ENCODE measurements at places on chromosomes 5 and 9. TPM values are rescaled to one million over a fixed set of nuclear protein-coding genes. Genes with fewer than 3 reads are reported as not detected.
A peak's percentile ranks its signal among the peaks of the same experiment; 100 is the strongest.

DNA sequence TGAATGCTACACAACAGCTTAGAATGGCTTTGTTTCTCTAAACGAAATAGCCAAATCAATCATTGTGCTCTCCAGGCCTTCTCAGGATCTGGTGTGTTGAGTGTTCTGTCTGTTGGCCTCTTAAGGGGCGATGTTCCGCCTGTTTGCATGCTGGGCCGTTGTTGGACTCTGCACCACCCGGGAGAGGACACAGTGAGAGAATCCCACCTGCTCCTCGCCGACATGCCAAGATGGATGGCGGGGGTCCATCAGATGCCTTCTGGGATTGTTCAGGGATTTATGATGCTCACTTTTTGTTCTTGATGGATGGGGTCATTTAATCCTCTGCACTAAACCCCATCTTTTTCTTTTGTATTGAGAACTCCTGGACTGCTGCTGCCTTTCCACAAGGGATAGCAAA lies 159.9 kb downstream of the NTRK2 start:
- no peak for DNase-seq

Gene ZNF366
- total RNA-seq: not detected

GRCh38 chr9:124264823-124265233 lies 7.1 kb downstream of the NEK6 start:
- DNase-seq: no peak

Gene AGTPBP1
- total RNA-seq: 23.9 TPM

Gene FGF18
- total RNA-seq: not detected

Gene ROPN1L
- total RNA-seq: 0.13 TPM

Gene FABP6
- total RNA-seq: not detected

- peak; percentile 100 for DNase-seq
These were observed 32.4 kb upstream of the CAST start for GRCh38 chr5:96629774-96630173.

GRCh38 chr9:134170532-134171315 lies 6.4 kb upstream of the RNU6ATAC start:
- DNase-seq: no peak

DNA sequence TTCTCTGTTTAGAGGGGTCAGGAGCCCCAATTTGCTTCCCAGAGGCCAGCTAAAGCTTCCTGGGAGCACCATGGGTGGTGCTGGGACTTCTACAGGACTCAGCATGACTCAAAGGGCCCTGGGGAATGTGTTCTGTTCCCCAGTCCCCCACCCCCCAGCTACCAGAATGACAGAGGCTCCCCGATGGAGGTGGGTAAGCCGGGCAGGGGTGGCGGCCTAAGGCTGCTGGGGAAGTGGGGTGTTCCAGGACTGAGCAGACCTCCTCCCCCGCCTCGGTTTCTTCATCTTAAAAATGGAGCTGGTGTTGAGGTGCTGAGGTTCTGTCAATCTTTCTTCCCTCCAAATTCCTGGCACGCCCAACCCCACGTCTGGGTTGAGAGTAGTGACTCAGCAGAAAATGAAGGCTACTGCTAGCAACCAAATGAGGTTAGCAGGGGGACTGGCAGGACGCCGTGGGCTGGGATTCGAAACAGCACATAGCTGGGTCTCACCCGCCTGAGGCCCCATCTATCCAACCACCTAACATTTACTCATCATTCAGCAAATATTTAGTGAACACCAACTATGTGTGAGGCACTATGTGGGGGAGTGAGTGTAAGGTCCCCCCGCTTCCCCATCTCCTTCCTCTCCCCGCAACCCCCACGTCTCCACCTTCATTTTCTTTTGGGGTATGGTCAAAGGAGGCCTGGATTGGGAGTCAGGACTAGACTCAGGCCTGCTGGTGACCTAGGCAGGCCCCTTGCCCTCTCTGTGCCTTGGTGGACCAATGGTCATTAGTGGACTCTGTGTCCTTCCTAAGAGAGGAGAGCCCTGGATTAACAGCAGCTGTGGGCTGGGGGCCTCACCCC lies 50.2 kb downstream of the C9orf50 start:
- DNase-seq: peak; percentile 83

Gene STRBP
- 15.0 TPM for total RNA-seq

DNA sequence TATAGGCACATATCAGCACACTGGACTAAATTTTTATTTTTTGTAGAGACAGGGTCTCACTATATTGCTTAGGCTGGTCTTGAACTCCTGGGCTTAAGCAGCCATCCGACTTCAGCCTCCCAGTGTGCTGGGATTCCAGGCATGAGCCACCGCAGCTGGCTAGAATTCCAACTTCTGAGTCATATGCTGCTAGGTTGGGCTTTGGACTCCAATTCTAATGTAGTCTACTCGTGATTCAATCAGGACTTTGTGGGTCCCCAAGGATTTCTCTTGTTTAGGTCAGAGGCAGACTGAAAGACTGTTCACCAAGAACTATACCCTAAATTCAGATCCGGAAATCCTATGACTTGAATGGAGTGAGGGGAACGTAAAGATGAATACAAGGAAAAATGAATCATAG lies 68.2 kb upstream of the CHD1 start:
- DNase-seq: peak; percentile 3

DNA sequence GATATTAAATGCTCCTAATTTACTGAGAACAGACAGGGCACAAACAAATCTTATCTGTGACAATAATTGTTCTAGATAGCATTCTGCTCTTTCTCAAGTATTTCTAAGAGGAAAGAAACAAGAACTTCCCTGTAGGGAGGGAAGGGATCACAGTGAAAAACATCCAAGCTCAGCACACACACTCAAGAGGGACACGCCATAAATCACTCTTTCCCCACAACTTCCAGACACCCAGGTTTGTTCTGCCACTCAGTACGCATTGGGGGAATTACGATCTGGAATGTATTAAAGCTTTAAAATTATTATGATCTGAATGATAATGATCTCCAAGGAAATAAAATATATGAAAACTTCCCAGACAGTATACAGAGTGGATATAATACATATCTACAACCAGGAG lies 221.4 kb downstream of the GNA14 start:
- DNase-seq: no peak

DNA sequence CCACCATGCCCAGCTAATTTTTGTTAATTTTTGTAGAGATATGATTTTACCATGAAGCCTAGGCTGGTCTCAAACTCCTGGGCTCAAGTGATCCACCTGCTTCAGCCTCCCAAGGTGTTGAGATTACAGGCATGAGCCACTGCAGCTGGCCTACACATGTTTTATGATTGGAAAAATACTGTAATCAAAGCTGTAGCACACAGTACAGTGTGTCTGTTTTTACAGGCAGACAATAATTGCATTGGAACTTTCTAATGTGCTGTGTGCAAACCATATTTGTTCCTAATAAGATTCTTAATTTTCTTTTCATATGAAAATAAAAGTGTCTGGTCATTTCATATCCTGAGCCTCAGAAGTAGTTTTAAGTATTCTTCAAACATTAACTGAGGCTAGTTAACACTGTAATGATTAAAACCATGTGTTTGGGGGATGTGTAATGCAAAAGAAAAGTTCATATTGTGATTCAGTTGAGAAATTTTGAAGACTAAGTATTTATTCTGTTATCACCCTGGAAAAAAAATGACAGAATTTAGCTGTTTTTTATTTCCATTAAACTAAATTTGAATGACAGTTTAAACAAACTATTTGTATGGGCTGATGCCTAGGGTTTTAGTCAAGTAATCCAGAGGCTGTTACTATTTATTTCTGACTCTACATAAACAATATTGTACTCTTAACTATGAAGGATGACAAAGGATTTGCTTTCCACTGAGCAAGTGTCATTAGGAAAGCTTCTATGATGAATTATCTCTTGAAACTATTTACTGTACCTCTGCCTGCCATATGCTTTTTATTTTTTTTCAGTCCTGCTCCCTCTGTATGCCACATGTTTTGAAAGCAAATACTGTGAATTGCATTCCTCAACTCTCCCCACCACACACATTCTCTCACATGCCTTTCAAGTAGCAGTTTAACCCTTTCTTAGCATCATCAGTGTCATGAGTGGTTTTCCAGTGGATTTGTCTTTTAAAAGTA lies 111.5 kb downstream of the MTREX start:
- DNase-seq: no peak

Gene DPYSL3
- total RNA-seq: 3.7 TPM

Gene OBP2B
- total RNA-seq: not detected

GRCh38 chr5:111977436-111977829 lies 220.4 kb upstream of the NREP start:
- DNase-seq: no peak

GRCh38 chr9:98907055-98907454 lies 36.7 kb upstream of the COL15A1 start:
- DNase-seq: no peak

DNA sequence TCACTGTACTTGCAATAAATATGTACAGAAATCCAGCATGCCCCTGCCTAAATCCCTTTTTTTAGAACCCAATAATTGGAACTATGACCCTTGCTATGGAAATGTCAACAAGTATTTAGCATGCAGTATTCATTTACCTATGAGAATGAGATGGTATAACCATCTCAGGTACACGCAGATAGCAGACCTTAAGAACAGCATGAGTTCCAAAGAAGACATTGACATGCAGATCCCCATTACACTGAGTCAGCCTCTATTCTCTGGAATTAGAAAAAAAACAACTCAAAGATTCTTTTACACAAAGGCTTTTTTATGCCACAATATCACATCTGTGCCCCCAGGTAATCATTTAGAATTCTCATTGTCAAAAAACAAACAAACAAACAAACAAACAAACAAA lies 325.6 kb upstream of the TLE4 start:
- DNase-seq: no peak

- DNase-seq: peak; percentile 39
These were observed 13.1 kb downstream of the GPRIN1 start for GRCh38 chr5:176596689-176597416.

- no peak for DNase-seq
These were observed 1.9 kb upstream of the NRARP start for GRCh38 chr9:137303893-137304382.

Gene KIF4B
- total RNA-seq: 0.13 TPM

DNA sequence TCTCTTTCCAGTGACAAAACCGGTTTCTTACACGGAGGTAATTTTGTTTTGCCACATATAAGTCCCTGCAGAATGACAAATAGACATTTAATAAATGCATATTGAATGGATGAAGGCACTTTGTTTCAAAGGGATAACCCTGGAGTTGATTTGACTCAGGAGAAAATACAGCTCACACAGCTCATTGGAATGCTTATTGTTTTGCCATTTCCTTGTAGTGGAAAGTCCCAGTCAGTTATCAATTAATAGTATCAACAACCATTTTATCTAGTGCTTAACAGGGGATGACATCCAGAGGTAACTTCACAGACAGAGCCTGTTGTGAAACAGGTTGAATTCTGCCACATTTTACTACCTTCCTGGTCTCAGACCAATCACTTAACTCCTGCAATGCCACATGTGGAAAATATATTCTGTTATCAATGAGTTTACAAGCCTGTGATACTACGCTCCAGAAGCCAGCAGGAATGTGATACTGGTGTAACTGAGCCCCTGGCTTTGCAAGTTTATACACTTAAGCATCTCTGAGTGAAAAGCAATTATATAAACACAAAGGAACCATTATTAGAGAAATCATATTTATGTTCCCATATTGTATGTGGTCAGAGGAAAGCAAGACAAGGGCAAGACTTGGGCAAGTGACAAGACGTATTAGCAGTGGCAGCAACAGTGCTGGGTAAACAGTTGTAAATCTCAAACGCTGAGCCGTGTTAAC lies 123.1 kb upstream of the ANKRD55 start:
- DNase-seq: peak; percentile 47

Gene GFI1B
- not detected for total RNA-seq
